ENCODE measurements at places on chromosomes 1 and 21.

GRCh38 chr1:3594706-3595377, 16.5 kb downstream of the MEGF6 start:
- no peaks in the 10 kb centered on the region for H3K36me3 ChIP-seq
- no peak overlapping the region for H3K27ac ChIP-seq
- H3K27me3 ChIP-seq = no peaks in the 10 kb centered on the region
- H3K4me1 ChIP-seq = peaks cover 20% of the 10 kb centered on the region
- H3K4me3 ChIP-seq = no peak overlapping the region

DNA sequence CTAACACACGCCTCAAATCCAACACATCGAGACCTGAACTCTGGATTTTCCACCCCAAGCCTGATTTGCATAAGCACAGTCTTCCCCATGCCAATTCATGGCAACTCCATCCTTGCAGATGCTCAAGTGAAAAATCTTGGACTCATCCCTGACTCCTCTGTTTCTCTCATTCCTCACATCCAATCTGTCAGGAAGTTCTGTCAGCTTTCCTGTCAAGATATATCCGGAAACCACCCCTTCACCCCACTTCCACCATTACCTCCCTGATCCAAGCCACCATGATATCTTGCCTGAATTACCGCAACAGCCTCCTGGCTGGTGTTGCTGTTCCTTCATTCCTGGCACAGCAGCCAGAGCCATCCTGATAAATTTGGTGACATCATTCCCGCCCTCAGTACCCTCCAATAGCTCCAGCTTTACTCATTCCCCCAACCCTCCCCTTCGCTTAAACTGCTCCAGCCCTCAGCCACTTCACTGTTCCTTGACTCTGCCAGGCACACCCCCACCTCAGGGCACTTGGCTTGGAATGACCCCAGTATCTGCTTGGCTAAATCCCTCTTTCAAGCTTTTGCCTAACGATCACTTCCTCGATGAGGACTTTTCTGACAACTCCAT, 17.4 kb downstream of the TCEA3 start:
- DNase-seq = no peak
- no peaks in the 10 kb centered on the region for H3K27me3 ChIP-seq
- peaks cover 21% of the 10 kb centered on the region for H3K4me1 ChIP-seq
- H3K36me3 ChIP-seq = no peaks in the 10 kb centered on the region

GRCh38 chr1:218480137-218480536, 135.0 kb downstream of the TGFB2 start:
- peaks cover 11% of the 10 kb centered on the region for H3K4me1 ChIP-seq
- DNase-seq = no peak
- H3K4me3 ChIP-seq = no peak overlapping the region
- no peak overlapping the region for H3K27ac ChIP-seq
- H3K36me3 ChIP-seq = no peaks in the 10 kb centered on the region
- H3K27me3 ChIP-seq = no peaks in the 10 kb centered on the region

- H3K36me3 ChIP-seq = no peaks in the 10 kb centered on the region
- no peak overlapping the region for H3K4me3 ChIP-seq
- no peaks in the 10 kb centered on the region for H3K27me3 ChIP-seq
- no peak for DNase-seq
- no peak overlapping the region for H3K27ac ChIP-seq
Measured at GRCh38 chr1:115310581-115311473, 27.2 kb downstream of the NGF start.

GRCh38 chr1:245313576-245313975, 158.8 kb downstream of the KIF26B start:
- H3K27ac ChIP-seq = no peak overlapping the region
- no peak overlapping the region for H3K4me3 ChIP-seq
- no peak for DNase-seq
- peaks cover 24% of the 10 kb centered on the region for H3K4me1 ChIP-seq
- H3K36me3 ChIP-seq = no peaks in the 10 kb centered on the region
- peaks cover 17% of the 10 kb centered on the region for H3K27me3 ChIP-seq
